ENCODE measurements at places on chromosomes 6 and 20. TPM values are rescaled to one million over a fixed set of nuclear protein-coding genes. Genes with fewer than 3 reads are reported as not detected.

Gene AKAP7
- 3.4 TPM for total RNA-seq

Gene TFAP2C
- not detected for total RNA-seq

Gene HTR1B
- not detected for total RNA-seq

Gene SLC22A2
- total RNA-seq, result not detected

Gene CGA
- not detected for total RNA-seq

Gene REV3L
- 23.3 TPM for total RNA-seq

Gene PAK5
- not detected for total RNA-seq

Gene SLC25A27
- total RNA-seq, result not detected

Gene AHI1
- 142 TPM for total RNA-seq

Gene CCN6
- total RNA-seq, result 0.17 TPM

Gene ZNF334
- total RNA-seq, result 1.2 TPM

Gene ULBP2
- 0.65 TPM for total RNA-seq

Gene ANKRD66
- not detected for total RNA-seq

Gene BANF2
- not detected for total RNA-seq

Gene SNX21
- total RNA-seq, result 1.1 TPM

Gene VTA1
- 52.4 TPM for total RNA-seq

Gene FBXO5
- total RNA-seq, result 29.4 TPM

Gene SAMD5
- not detected for total RNA-seq

Gene VSTM2L
- total RNA-seq, result not detected

Gene PTPRA
- 64.0 TPM for total RNA-seq

Gene EEF1E1
- 99.8 TPM for total RNA-seq

Gene LY6G6F
- not detected for total RNA-seq

Gene SIRPB2
- not detected for total RNA-seq

Gene RIMS1
- total RNA-seq, result not detected

Gene ATAT1
- total RNA-seq, result 11.6 TPM

Gene NKX2-4
- not detected for total RNA-seq
